ENCODE measurements at places on chromosomes 11 and 22.

DNA sequence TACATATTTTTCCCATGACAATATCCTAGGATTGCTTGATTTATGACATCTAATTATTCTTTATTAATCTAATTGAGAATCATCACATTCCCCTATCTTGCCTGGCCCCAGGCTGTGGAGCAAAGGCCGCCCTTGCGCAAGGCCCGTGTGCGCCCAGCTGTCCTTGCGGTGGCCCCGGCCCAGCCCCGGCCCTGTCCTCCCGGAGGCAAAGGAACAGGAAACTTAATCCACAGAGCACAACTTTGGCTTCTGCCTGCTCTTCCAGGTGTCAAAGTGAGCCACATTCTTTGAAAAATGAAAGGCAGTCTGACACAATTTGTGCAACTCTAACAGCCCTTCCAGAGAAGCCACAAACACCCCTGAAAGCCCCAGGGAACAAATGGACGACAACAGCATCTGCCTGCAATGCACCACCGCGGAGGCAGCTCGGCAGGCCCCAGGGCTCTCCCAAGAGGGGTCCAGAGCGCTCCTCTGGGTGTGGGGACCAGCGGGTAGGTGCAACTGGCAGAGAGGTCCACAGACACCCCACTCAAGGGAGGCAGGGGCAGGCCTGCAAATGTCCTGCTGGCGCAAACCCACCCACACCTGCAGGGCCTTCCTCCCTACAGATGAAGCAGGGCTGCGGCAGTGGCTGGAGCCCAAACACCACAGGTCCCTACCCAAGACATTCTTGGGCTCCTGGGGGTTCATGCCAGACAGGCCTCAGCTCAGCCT is 30.3 kb downstream of the GNB1L start:
- no peak for DNase-seq

GRCh38 chr11:78791964-78792363 is 217.3 kb upstream of the NARS2 start:
- no peak for DNase-seq

- no peak for DNase-seq
These were observed 7.9 kb downstream of the INPPL1 start for GRCh38 chr11:72232260-72233055.

DNA sequence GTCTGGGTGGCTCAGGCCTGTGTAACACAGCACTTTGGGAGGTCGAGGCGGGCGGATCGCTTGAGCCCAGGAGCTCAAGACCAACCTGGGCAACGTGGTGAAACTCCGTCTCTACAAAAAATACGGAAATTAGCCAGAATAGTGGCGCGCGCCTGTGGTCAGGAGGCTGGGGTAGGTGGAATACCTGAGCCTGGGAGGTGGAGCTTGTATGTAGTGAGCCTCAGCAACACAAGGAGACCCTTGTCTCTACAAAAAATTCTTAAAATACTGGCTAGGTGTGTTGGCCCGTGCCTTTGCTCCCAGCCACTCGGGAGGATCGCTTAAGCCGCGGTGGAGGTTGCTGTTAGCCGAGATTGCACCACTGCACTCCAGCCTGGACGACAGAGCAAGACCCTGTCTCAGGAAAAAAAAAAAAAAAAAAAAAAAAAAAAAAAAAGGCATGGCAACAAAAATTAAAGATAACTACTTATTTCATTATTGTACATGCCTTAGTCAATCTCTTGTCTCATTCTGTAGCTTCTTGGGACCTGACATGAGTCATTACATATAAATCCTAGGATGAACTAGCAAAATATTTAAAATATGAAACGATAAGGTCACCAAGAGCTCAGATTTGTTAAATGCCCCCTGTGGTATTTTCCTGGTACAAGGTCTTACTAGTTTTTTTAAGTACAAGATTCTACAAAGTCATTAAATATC is 1.1 kb downstream of the TAF1D start:
- no peak for DNase-seq

DNA sequence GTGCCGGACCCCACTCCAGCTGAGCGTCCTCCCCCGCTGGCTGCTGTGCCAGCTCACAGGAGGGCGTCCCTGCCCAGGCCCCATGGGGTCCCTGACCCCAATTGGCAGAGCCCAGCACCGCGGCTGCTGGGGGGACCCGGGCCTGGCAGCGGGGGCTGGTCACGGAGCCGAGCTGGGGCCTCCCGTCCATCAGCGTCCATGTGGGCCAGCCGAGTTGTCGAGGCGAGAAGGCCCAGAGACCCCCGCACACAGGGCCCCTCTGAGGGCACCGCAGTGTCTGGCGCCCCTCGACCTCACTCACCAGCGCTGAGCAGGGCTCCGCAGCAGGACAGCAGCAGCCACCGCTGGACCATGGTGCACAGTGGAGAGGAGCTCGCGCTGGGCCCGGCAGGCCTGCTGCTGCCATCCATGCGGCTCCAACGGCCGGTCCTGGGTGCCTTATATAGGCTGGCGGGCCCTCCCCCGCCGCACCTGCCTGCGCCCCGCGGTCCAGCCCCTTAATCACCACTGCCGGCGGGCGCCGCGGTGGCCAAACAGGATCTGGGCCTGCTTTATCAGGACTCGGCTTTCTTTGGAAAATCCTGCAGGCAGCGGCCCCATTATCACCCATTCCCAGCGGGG is at the start of gene MUC6:
MUC6 (minus strand) TSS at position 416 of the 621 bp plus-strand sequence; CDS start at position 353, 63 bp downstream.
- no peak for DNase-seq

DNA sequence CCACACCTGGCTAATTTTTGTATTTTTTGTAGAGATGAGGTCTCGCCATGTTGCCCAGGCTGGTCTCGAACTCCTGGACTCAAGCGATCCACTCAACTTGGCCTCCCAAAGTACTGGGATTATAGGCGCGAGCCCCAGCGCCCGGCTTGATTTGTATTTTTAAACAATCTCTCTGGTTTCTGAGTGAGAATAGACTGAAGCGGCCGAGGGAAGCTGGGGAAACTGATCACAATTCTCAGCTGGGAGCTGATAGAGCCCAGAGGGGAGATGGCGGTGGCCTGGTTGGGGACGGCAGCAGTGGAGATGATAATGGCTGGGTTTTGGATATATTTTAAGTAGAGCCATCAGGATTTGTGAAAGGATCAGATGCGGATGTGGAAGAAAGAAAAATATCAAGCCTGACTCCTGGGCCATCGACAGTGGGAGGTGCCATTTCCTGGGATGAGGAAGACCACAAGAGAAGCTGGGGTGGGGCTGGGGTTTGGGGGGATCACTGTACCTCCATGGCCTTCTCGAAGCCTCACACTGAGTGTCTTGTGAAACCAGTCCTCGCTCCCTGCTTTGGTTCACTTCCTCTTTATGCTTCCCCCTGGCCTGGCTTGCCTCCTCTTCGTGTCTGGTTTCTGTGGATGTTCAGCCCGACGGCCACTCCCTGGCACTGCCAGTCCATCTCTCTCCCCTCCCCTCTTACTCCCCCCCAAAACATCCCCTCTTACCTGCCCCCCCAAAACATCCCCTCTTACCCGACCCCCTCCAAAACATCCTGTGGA is 51.9 kb downstream of the IGLL1 start:
- no peak for DNase-seq

GRCh38 chr11:124791626-124792341 is 8.4 kb downstream of the MSANTD2 start:
- DNase-seq = no peak

DNA sequence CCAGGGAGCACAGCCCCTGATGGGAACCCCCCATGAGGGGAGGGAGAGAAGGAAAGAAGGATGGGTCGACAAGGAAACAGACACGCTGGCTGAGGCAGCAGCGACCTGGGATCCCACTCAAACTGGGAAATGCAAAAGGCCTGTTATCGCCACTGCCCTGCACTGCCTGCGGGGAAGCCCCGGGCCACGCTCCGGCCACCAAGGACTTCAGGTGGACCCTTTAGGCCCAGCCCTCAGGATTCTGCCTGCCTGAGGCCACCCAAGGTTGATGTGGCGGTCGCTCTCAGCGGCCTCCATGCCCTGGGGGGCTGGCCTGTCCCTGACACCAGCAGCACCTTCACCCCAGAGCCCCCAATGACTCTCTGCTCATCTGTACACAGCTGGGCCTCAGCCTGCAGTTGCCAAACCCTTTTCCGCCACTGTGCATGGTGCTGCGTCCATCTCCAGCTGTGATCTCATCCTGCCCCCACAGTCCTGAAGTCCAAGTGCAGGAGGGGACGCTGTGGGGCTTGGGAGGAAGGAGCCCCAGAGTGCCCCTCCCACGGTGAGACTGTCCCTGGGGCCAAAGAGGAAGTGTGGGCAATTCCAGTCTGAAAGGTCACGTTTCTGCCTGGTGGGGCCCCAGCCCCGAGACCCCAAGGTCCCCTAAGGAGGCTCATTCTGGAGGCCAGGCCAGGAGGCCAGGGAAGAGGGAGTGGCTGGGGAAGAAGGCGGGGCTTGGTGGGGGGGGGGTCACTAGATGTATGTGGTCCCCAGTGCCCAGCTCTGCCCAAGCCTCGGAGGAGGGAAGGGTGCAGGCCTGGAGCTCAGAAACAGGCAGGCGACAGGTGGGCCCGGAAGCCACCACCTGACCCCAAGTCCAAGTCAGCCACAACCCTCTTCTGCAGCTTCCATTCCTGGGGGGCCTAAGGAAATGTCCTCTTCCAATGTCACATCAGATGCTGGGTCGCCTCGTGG is 31.6 kb downstream of the OSBPL5 start:
- DNase-seq = peak; percentile 26

DNA sequence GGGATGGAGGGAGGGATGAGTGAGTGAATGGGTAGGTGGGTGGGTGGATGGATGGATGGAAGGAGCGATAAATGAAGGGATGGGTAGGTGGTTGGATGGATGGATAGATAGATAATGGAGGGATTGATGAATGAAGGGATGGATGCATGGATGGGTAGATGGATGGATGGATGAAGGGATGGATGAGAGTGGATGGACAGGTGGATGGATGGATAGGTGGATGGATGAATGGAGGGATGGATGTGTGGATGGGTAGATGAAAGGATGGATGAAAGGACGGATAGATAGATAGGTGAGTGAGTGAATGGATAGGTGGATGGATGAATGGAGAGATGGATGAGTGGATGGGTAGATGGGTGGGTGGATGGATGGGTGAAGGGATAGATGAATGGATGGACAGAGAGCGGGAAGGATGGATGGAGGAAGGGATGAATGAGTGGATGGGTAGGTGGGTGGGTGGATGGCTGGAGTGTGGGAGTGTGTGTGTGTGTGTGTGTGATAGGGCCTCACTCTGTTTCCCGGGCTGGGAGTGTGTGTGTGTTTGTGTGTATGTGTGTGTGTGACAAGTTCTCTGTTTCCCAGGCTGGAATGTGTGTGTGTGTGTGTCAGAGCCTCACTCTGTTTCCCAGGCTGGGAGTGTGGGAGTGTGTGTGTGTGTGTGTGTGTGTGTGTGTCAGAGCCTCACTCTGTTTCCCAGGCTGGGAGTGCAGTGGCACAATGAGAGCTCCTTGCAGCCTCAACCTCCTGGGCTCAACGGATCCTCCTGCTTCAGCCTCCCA is 2.1 kb upstream of the PRR33 start:
- no peak for DNase-seq

DNA sequence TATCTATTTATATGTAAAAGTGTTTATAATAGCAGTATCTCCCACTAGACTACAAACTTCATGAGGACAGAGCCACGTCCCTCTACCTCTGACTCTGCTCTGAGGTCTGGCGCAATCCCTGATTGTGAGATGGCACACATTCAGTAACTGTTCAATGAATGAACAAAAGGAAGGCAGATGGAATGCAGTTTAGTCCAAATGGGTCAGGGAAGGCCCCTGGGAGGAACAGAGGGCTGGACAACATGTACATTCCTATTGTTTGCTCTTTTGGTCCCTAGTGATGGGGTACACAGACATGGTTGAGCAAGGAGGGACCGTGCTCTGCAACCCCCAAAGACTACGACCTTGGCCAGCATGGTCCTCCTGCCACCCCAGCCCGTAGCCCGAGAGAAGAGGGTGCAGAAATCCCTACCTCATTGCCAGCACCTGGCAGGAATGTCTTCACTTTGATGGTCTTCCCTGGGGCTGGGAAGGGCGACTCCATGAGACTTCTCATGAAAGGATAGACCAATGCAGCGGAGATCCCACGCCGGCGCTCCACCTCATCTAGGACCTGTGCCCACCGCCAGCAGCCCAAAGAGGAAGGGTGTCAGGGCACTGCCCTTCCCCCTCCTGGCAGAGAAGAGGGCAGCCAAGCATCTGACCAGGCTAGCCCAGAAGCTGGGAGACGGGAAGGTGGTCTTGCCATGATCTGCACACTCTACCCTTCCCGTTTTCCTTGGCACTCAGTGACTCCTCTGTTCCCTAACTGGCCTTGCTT is 24.3 kb downstream of the RPL27A start:
- no peak for DNase-seq

- no peak for DNase-seq
These were observed 55.3 kb upstream of the ALKBH3 start for GRCh38 chr11:43825217-43825816.

- DNase-seq = no peak
These were observed 5.8 kb downstream of the TSPAN18 start for GRCh38 chr11:44732564-44732963.

DNA sequence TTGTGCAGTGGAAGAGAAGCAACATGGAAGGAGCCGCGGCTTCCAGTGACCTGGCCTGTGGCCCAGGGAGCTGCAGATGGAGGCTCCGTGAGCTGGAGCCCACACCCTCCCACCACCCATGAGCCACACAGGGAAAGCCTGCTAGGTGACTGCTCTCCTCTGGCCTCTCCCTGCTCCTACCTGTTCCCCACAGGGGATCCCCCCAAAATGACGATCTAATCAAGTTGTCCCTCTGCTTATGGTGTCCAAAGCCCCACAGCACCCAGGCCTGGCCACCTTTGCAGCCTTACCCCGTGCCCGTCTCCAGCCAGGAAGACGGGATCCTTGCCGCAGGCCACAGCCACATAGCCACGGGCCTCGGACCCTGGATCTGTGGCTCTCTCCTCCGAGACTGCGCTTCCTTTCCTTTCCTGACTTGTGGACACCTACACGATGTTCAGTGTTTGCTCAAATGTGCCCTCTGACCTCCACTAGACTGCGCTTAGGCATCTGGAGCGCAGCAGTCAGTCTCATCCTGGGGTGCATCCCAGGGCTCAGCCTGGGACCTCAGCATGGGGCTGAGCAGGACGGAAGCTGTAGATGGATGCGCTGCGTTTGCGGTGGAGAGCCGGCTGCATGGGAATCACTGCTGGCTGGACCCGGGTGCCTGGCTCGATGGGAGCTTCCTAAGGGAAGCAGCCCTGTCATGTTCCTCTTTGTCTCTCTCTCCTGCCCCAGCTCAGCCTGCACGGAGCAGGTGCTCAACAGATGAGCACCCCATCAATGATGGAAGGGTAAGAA is 133.3 kb downstream of the ST3GAL4 start:
- DNase-seq = no peak

DNA sequence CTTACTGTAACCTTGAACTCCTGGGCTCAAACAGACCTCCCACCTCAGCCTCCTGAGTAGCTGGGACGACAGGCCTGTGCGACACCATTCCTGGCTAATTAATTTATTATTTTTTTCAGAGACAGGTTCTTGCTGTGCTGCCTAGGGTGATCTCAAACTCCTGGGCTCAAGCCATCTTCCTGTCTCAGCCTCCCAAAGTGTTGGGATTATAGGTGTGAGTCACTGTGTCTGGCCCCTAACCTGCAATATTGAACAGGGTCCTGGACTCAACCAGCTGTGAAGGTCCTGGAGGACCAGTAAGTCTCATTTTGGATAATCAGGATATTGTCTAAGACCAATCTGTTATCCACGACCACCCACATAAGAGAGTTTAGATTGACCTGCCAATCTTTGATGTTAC is 15.2 kb downstream of the CCDC134 start:
- DNase-seq = no peak

Data from left ventricle myocardium inferior (tissue), 1 donor.